Astrocyte of the spinal cord (primary cell): ENCODE measurements at places on chromosomes 12 and 14.
A peak's percentile ranks its signal among the peaks of the same experiment; 100 is the strongest.

GRCh38 chr12:16281157-16281556 is 3.7 kb upstream of the SLC15A5 start:
- DNase-seq: no peak

- DNase-seq: no peak
Observed at GRCh38 chr12:89206390-89206789, 145.9 kb downstream of the DUSP6 start.

GRCh38 chr12:55745361-55746173 is 2.6 kb downstream of the GDF11 start:
- peak; percentile 17 for DNase-seq

GRCh38 chr12:11026118-11026517 is 3.7 kb upstream of the TAS2R19 start:
- no peak for DNase-seq

DNA sequence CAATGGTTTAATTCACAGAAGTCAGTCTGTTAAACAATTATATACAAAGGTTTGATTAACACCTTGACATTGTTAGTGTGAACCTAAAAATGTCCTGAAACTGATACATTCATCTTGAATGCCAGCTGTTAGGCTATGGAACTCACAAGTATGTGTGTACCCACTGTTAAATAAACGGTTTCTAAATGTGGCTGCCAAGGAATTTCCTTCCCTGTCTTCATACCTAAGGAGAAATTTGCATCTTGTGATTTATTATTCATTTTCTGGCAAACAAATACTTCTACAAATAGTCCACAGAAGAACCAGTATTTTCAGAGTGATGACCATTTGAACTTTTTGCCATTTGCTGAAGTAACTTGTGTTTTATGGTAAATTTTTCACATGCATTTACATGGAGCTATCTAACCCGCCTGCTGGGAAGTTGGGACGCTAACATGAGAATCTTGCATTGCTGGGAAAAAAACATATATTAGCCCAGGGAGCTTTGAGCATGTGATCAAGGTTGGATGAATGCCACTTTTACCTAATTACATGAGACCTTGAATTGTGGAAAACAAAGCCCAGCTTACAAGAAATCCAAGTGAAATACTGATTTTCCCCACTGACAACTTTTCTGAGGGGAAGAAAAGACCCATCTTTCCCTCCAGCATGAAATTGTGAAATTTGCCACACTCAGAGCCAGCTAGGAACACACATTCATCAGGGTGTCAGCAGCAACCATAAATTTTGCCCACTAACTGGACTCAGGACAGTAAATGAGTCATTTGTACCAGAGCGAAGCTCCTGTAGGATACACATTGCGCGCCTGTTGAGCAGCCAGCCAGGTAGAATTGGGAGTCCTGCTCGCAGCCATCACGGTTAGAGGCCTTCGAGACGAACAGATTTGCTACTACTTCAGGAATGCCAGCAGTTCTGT is 118.0 kb downstream of the KICS2 start:
- DNase-seq: peak; percentile 44

DNA sequence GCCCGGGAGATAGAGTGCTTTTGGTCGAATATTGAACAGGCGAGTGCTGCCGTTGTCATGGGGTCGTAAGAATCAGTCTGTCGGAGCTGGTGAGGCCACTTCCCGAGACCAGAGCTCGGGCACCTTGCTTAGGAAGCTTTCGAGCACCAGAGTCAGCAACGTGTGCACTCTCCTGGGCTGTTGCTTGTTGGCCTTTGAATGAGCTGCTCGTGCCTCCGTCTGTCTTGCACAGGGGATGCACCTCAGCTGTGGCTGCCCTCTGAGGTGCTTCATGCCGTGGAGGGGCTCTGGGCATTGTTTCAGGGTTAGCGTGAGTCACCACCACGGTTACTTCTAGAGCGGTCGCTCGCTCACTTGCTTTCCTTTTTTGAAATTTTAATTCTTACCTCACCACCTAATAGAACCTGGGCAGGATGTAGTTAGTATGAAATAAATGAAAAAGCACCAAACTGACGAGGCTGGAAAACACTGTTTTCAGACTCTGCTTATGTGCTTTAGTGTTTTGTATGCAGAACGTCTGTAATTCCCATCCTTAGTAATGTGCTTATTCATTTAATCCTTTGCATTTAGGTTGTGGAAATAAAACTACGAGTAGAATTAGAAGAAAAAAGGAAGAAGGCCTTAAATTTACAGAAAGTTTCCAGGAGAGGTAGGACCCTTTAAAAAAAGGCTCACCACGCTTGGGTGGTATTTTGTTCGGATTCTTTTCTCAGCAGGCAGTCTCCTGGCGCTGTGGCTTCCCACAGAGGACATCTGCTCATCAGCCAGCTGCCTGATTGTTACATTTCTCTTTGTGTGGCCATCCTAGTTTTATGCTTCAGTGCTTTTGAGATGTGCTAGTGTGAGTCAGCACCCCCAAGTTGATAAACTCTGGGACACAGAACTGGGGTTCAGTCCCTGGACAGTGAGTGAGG is 40.6 kb downstream of the EP400 start:
- DNase-seq: peak; percentile 69

GRCh38 chr12:22527999-22528398 is 16.3 kb downstream of the C2CD5 start:
- peak; percentile 66 for DNase-seq

DNA sequence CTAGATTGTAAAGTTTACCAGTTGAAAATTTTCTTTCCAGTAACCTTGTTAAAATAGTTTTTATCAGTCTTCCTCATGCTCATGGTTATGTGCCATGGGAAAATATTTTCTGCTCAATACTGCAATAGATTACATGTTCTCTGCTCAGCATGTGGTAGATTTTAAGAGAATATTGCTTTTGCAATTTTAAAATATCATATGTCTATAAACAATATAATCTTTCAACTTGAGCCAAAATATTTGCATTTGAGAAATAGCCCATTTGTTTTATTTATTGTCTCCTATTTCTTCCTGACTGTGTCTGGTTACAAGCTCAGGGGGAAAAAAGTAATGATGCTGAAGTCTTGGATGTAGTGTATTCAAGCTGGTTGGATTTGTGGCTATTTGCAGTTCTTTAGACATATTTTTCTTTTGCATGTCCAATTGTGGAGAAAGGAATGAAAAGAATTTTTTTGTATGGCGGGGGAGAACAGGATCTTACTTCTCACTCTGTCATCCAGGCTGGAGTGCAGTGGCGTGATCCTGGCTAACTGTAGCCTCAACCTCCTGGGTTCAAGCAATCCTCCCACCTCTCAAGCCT is 342.6 kb upstream of the NAV3 start:
- DNase-seq: peak; percentile 66

DNA sequence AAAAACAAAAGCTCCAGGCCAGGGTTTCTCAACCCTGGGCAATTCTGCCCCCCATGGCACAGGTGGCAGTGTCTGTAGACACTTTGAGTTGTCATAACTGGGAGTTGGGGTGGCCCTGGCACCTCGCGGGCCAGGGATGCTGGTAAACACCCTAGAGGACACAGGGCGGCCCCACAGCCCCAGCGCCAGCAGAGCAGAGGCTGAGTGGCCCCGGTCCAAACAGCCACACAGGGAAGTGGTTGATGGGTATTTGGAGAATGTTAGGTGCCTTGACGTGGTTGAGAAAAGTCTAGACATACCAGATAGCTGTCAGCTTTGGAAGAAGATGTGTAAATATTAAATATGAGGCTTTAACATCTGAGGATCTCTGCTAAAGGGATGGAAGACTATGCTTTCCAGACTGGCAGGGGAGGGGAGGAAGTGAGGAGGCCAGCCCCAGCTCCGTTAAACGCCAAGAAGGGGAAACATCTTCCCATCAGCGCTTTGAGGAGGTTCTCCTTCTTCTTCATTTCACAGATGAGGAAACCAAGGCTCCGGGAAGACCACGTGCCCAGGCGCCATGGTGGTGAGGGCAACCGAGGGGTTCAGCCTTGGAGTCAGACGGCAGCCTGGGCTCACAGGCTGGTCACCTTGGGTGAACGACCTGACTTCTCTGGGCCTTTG is 103.7 kb downstream of the SCARB1 start:
- DNase-seq: no peak

DNA sequence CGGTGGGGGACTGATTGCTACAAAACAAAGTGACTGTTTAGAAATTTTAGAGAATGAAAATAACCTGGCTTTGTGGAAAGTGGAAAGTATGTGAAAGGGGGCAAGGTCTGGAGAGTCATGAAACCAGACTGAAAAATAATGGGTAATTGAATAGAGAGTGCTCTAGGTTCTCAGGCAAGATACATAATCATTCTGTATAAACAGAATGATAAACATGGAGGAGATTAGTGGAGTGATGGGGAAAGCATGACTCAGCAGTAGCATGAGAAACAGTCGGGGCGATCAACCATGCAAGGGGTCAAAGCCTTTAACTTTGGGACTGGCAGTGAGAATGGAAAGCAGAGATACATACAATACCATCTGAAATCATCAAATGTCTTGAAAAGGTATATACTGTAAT is 332.5 kb downstream of the CCER1 start:
- peak; percentile 6 for DNase-seq
